ENCODE measurements at places on chromosomes 1 and 21.

GRCh38 chr21:31538816-31539215, 120.7 kb upstream of the SOD1 start:
- DNase-seq: no peak

DNA sequence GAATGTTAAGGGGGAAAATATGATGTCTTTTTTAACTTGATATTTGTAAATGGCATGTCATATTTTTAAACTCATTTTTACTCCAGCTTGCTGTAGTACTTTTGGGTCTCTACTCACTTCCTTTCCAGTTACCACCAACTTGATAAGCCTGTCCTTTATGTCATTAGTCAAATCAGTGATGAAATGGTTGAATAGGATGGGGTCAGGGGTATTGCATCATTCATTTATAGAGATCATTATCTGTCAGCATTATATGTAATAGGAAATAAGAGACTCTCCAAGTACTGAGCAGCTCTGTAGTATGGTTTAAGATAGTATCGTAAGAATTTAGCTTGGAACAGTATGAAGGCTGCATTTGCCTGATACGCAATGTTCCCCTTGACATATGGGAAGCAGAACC, 227.3 kb downstream of the BRINP3 start:
- DNase-seq: no peak

DNA sequence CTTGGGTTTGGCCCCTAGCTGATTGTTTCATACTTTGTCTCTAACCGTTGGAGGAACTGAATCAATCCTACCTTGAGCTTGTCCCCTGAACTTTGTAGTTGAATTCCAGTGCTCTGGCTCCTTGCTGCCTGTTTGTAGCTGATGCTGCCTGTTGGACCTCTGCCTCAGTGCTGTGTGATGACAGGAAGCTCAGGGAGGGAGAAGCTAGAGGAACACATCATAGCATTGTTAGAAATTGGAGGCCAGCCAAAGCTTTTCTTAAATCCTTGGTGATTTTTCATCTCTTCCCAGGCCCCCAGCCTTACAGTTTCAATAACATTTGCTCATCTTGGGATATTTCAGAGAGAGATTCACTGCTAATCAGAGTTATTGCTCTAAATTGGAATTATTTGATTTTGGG, 34.0 kb downstream of the MACF1 start:
- DNase-seq: no peak

DNA sequence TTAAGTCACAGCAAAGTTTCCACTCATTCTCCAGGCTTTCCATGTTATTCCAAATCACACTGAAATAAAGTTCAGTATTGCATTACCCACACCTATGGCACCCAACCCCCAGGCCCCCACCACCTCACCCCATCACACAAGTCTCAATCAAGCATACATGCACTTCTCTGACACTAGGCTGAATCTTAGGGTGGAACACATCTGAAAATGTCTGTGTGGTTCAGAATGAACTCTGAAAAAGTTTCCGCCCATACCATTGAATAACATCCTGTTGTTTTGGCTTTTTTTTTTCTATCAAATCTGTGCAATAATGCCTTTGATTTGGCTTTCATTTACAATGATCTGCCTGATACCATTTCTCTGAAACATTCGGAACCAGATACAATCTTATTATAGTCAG, 25.8 kb upstream of the LRRC8C start:
- peak; percentile 19 for DNase-seq

DNA sequence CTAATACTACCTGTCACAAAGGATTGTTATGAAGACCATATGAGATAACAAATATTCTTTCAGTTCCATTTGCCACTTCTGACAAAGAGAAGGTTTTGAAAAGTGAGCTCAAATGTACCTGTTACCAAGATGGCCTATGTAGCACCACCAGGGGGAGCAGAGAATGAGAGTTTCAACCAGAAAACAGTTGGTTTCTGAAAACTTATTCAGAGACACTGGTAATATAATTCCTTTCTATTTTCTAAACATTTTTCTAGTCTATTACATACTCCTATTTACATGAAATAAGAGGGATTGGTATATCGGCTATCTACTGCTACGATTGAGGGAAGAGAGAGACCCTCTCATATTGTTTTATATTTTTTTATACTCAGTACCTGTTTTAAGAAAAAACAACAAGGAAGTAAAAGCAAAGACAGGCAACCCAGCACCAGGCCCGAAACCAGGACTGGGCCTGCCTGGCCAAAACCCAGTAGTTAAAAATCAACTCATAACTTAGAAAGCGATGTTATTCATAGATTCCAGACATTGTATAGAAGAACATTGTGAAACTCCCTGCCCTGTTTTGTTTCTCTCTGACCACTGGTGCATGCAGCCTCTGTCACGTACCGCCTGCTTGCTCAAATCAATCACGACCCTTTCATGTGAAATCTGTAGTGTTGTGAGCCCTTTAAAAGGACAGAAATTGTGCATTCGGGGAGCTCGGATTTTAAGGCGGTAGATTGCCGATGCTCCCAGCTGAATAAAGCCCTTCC, 48.3 kb downstream of the IL23R start:
- peak; percentile 30 for DNase-seq

DNA sequence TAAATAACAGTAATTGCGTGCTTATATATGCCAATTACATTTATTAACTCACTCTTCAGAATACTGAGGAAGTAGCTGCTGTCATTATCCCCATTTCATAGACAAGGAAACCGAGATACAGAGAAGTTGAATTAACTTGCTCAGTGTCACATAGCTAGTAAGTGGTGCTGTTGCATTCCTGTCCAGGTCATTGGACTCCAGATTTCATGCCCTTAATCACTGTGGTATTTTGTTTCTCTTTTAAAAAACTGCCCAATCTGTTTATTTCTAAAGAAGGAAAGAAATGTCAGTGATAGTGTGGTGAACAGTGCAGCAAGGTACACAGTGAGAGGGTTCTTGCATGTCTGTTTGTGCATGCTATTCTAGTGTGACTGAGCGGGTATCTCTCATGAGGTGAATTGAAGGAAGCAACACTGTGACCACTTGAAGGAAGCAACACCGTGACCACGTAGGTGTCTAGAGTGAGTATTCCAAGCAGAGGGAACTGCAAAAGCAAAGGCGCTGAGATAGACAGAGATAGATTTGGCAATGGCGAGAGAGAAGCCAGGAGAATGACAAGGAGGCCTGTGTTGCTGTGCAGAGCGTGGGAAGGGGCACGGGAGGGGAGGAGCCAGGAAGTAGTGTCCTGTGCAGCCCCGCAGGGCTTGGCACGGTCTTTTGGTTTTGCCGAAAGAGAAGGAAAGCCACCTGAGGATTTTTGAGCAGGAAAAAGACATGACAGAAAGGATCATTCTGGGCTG, 95.9 kb downstream of the CAMTA1 start:
- no peak for DNase-seq

GRCh38 chr21:42527489-42528158, 14.0 kb downstream of the SLC37A1 start:
- DNase-seq: no peak

DNA sequence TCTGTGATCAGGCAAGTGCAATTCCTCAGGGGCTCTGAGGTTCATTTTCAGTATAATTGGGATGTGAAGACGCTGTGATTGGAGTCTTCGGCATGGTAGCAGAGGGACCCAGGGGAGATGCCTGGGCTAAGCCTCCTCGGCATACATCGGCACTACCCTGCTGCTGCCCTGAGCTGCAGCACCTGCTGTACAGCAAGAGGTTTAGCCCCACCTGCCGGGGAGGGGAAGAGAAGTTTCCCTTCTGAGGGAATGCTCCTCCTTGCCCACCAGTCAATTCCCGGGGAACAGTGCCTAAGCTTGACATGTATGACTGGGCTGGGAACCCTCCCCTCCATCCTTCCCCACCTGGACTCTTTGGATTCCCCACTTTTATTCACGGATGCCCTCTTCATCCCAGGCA, 24.9 kb downstream of the CNIH3 start:
- DNase-seq: no peak

DNA sequence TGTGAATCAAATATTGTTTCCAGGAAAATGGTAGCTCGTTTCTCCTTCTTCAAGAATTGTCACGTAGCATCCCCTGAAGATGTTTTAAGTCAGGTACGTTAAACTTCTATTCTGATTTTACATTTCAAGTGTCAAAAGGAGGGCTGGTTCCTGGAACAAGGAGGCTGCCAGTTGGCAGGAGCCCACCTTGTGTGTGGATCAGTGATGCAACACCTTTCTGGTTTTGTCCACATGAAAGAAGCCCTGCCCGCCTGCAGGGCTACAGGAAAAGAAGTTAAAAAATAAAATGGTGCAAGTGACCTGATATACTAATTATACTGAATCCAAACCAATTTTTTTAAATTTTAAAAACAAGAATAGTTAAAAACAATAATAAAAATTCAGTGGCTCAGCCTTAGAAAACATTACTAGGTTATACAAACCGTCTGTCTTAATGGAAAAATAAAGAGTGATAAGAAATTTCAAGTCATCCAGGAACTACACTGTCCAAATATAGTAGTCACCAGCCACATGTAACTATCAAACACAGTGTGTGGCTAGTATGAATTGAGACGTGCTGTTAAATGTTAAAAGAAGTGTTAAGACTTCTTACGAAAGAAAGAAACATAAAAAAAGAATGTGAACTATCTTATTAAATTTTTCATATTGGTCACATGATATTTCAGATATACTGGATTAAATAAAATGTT, 123.1 kb downstream of the APP start:
- DNase-seq: no peak

- DNase-seq: no peak
These were observed 20.6 kb downstream of the DDAH1 start for GRCh38 chr1:85444381-85444780.

GRCh38 chr1:5485968-5486696, 506.1 kb downstream of the NPHP4 start:
- DNase-seq: no peak

GRCh38 chr1:229938551-229938950, 128.5 kb upstream of the GALNT2 start:
- DNase-seq: no peak

DNA sequence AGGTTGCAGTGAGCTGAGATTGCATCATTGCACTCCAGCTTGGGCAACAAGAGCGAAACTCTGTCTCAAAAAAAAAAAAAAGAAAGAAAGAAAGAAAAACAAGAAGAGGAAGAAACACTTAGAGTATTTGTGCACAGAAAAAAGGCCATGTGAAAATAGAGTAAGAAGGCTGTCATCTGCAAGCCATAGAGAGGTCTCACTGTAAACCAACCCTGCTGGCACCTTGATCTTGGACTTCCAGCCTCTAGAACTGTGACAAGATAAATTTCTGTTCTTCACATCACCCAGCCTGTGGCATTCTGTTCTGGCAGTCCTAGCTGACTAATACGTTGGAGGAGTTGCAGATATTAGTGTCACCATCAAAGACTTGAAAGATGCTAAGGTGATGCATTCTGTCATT, 12.1 kb upstream of the ZDHHC18 start:
- DNase-seq: no peak

- no peak for DNase-seq
These were observed 45.9 kb upstream of the CSF3R start for GRCh38 chr1:36528361-36529349.

- DNase-seq: no peak
These were observed 44.3 kb upstream of the ERRFI1 start for GRCh38 chr1:8070381-8070811.

GRCh38 chr1:27436204-27437159, 44.1 kb downstream of the GPR3 start:
- no peak for DNase-seq

DNA sequence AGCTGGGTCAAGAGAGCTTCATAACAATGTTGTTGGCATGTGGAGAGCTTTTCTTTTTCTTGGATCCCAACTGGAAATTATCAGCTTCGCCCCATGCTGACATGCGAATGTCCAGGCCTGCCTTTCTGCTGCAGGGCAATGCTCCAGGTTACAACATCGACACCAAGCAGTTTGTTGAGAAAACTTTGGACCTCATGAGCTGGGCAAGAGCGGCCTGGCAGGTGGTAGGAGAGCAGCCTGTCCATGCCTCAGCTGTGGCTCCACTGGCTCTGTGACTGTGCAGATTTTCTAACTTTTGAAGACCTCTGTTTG, 41.4 kb downstream of the MTARC1 start:
- DNase-seq: no peak

DNA sequence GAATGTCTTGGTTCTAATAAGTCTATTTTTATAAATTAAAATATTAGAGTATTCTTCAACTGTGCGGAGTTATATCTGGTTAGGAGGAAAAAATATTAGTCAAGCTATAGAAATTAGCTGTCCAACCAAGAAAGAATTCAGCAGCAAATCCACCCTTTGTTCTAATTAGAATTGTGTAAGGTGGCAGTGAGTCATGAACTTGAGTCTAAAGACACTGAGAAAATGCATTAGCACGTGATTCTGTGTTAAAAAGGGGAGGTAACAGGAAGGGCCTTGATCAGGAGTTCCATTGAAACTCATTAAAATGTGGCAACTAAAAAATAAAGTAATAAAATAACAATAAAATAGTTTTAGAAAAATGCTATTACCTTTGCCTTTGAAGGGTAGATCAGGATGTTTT, 398.2 kb upstream of the RGS18 start:
- DNase-seq: no peak

DNA sequence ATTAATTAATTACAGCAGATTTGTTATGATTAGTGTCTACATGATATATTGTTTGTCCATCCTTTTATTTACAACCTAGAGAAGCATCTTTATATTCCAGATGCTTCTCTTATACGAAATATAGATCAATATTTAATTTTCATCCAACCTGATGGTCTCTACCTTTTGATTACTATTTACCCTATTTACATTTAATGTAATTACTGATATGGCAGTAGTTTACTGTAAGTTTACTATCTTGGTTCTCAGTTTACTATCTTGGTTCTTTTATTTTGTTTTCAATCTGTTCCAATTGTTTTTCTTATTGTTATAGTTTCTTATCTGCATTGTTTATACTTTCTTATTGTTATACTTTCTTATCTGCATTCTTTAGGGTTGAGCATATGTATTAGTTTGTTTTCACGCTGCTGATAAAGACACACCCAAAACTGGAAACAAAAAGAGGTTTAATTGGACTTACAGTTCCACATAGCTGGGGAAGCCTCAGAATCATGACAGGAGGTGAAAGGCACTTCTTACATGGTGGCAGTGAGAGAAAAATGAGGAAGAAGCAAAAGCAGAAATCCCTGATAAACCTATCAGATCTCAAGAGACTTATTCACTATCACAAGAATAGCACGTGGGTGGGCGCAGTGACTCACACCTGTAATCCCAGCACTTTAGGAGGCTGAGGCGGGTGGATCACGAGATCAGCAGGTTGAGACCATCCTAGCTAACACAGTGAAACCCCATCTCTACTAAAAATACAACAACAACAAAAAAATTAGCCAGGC, 28.9 kb downstream of the FAF1 start:
- no peak for DNase-seq

- DNase-seq: no peak
These were observed 4.2 kb downstream of the SPOCD1 start for GRCh38 chr1:31811605-31812004.

GRCh38 chr1:157442065-157442464, 110.2 kb downstream of the FCRL5 start:
- DNase-seq: no peak

- no peak for DNase-seq
These were observed 2.5 kb upstream of the GBP4 start for GRCh38 chr1:89201106-89201794.

DNA sequence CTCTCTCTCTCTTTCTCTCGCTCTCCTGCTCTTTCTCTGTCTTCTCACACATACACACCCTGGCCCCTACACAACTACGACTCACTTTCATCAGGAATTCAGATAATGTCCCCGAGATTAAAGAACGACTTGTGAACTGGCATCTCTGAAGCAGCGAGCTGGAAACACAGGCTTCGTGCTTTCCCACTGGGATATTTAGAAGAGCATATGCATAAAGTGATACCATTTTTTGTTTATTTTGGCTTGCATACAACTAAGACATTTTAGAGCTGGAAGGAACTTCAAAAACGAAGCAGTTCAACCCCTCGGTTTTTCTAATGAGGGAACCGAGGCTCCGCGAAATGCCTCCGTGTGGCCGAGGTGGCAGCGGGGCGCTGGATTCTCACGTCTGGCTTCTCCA, 88.6 kb downstream of the ZBTB18 start:
- no peak for DNase-seq

All from stimulated activated CD8-positive, alpha-beta memory T cell treated with anti-CD3 and anti-CD28 coated beads, Interleukin-15, amount 100 ng/mL, for 4 hours (primary cell).